ENCODE measurements at places on chromosomes 6 and 20. TPM values are rescaled to one million over a fixed set of nuclear protein-coding genes. Genes with fewer than 3 reads are reported as not detected.
A peak's percentile ranks its signal among the peaks of the same experiment; 100 is the strongest.

CDKAL1 gene
- 14.5 TPM for total RNA-seq

LPIN3 gene
- total RNA-seq, result 21.0 TPM

TRIM31 gene
- not detected for total RNA-seq

ADTRP gene
- not detected for total RNA-seq

PACRG gene
- total RNA-seq, result 0.59 TPM

COX4I2 gene
- not detected for total RNA-seq

DNA sequence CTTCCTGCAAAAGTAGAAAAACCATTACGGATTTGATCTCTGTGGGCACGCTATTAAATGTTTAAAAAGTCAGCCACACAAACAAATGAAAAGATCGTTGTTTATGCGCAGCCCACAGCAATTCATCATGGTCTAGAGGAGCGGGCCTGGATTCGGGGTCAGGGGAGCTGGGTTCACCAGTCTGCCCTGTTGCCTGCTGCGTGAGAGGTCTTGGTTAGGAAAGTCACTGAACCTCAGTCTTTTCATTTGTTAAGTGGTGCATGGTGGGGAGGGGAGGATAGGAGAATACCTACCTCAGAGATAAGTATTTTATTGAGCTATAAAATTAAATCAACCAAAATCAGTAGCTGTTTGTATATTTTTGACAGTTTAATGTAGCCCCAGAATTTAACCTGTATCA lies 47.3 kb upstream of the FYN start:
- H3K36me3 ChIP-seq, result no peaks in the 10 kb centered on the region
- DNase-seq, result no peak
- H3K4me1 ChIP-seq, result no peaks in the 10 kb centered on the region
- no peak overlapping the region for H3K4me3 ChIP-seq

DNA sequence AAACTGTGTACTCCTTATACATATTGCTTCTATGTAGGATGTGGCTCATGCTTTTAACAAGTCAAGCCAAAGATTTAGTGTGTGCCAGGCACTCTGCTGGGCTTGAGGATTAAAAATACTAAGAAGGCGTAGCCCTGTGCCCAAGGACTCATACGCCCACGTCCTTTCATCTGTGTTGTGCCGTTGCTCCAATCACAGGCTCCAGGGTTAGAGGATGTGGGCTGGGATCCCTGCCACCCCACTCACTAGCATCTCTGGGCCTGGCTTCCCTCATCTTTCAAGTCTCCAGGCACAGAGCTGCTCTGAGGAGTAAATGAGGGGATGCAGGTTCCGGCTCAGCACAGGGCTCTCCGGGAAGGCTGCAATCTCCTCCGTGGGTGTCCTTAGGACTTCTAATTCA lies 214.2 kb downstream of the SYNDIG1 start:
- no peaks in the 10 kb centered on the region for H3K27me3 ChIP-seq
- H3K4me3 ChIP-seq, result no peak overlapping the region
- H3K36me3 ChIP-seq, result no peaks in the 10 kb centered on the region
- H3K27ac ChIP-seq, result no peak overlapping the region
- DNase-seq, result no peak
- H3K4me1 ChIP-seq, result no peaks in the 10 kb centered on the region

GRCh38 chr20:21832442-21833385 lies 127.2 kb downstream of the PAX1 start:
- no peak overlapping the region for H3K27ac ChIP-seq
- no peak overlapping the region for H3K4me3 ChIP-seq
- no peak for DNase-seq
- H3K4me1 ChIP-seq, result no peaks in the 10 kb centered on the region
- no peaks in the 10 kb centered on the region for H3K36me3 ChIP-seq

DNA sequence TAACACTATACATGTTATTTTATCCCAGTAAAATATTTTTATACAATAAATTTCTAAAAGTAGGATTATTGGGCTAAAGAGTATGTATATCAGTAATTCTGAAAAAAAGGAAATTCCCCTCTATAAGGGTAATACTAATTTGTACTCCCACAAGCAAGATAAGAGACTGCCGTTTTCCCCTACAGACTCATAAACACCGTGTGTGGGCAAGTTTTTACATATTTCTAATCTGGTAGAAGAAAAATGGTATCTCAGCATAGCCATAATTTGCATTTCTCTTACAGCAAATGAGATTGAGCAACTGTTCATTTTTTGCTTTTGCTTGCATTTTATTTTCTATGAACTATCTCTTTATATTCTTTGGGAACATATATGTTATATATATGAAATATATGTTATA lies 26.0 kb upstream of the MYMX start:
- H3K4me3 ChIP-seq, result no peak overlapping the region
- H3K36me3 ChIP-seq, result no peaks in the 10 kb centered on the region
- H3K4me1 ChIP-seq, result no peaks in the 10 kb centered on the region
- DNase-seq, result no peak
- no peak overlapping the region for H3K27ac ChIP-seq

DNA sequence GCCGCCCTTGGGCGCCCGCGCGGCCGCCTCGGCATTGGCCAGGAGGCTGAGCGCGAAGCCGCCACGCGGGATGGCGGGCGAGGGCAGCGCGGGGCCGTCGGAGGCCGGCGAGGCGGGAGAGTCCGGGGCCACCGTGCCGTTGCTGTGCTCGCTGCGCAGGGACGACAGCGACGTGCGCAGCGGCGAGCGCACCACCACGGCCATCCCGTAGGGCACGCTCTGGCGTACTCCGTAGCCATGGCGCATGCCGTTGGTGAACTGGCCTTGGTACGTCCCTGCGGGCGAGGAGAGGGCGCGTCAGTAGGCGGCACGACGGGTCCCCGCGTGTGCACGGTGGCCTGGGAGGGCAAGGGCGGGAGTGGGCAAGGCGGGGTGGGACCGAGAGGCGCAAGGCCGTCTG lies 26.9 kb downstream of the JPH2 start:
- peaks cover 8% of the 10 kb centered on the region for H3K27me3 ChIP-seq
- no peak overlapping the region for H3K4me3 ChIP-seq
- no peaks in the 10 kb centered on the region for H3K4me1 ChIP-seq
- no peaks in the 10 kb centered on the region for H3K36me3 ChIP-seq
- no peak overlapping the region for H3K27ac ChIP-seq
- no peak for DNase-seq

DNA sequence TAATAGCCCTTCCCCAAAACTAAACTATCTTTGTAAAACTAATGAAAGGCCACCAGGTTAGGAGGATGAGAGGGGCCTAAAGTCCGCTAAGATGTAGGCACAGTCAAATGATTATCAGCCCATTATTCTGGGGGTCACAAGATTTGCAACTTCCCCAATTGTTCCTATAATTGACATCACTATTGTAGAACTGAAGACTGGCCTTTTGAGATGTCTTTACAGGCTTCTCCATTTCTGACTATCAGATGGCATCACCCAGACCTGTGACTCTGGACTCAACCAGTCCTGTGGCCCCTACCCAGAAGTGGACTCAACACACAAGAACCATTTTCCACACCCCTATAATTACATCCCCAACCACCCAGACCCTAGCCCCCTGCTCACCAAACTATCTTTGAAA lies 61.5 kb upstream of the MAP7 start:
- no peaks in the 10 kb centered on the region for H3K27me3 ChIP-seq
- no peak for DNase-seq
- H3K27ac ChIP-seq, result peak overlapping the region; percentile 5
- H3K36me3 ChIP-seq, result no peaks in the 10 kb centered on the region
- peaks cover 34% of the 10 kb centered on the region for H3K4me1 ChIP-seq

DNA sequence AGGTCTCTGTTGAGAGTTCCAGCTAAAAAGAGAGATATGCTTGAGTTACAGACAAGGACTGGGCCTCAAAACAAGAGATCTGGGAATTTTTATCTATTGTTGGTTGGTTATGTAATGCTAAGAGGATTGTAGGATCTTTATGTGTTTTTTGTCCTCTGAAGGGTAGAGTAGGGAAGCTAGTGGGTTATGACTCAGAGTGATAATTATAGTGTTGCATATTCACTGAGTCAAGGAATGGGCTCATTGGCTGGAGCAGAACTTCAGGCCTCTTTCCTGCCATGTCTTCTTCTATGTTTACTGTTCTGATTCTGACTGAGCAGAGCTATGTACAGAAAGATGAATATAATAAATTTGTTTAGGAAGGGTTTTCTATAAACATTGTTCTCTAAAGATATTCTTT lies 66.1 kb upstream of the NOX3 start:
- no peak overlapping the region for H3K4me3 ChIP-seq
- H3K27ac ChIP-seq, result no peak overlapping the region
- H3K27me3 ChIP-seq, result no peaks in the 10 kb centered on the region

DNA sequence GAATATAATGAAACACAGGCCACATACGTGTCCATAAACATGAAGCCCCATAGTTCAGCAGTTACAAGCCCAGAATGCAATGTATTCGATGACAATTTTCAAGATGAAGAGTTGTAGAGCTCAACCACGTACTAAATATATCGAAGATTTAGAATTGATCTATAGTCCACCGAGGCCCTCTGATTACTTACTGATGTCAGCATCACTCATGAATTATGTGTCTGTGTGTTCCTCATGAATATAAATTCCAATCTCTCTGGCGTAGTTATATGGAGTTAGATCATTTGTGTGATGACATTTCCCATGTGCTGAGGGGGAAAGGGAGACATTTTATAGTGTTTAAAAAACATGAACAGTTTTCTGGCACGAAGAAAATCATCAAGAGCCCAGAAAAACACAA lies 97.5 kb downstream of the PFDN4 start:
- H3K36me3 ChIP-seq, result no peaks in the 10 kb centered on the region
- no peaks in the 10 kb centered on the region for H3K4me1 ChIP-seq
- DNase-seq, result no peak
- no peak overlapping the region for H3K4me3 ChIP-seq

GRCh38 chr6:41201764-41202173 lies 820 bp upstream of the TREML2 start:
- no peak overlapping the region for H3K4me3 ChIP-seq
- DNase-seq, result no peak
- H3K27me3 ChIP-seq, result peaks cover 4% of the 10 kb centered on the region
- no peak overlapping the region for H3K27ac ChIP-seq
- H3K4me1 ChIP-seq, result no peaks in the 10 kb centered on the region
- no peaks in the 10 kb centered on the region for H3K36me3 ChIP-seq

DNA sequence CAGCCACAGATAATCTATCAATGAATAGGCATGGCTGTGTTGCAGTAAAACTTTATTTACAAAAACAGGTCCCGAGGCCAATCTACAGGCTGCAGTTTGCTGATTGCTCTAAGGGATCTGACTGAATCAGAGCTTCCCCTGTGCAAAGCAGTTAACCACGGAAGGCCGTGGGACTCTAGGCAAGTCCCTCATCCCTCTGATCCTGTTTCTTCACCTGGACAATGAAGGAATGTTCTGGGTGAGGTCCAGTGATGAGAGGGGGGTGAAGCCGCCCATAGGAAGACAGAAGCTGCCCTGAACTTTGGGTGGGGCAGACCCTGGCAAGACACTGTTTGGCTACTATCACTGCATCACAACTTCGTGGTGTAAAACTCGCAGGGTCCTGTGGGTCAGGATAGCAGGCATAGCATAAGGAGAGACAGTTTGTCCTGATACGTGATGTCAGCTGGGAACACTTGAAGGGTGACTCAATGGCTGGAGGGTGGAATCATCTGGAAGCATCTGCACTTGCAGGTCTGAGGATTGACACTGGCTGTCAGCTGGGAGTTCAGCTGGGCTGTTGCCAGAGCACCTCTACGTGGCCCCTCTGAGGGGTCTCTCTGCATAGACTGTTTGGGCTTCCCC lies 33.3 kb upstream of the TGM2 start:
- H3K4me1 ChIP-seq, result peaks cover 3% of the 10 kb centered on the region
- no peaks in the 10 kb centered on the region for H3K36me3 ChIP-seq
- no peaks in the 10 kb centered on the region for H3K27me3 ChIP-seq
- H3K4me3 ChIP-seq, result no peak overlapping the region
- DNase-seq, result no peak

DNA sequence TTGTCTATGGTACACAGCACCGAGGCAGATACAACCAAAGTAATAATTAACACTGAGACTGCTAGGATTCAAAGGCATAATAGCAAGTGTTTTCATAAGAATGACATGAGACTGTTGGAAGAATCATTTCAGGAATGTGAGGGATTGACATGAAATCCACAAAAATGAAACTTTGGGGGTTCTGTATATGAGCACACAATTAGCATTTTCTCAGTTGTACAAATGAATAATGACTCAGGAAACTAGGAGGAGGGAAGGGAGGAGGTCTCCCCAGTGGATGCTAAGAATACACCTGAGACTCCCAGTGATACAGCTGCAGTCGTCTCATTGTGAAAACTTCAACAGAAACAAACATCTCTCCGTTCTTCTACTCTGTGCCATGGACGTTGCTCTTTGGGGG lies 428.4 kb upstream of the PLCB4 start:
- no peak overlapping the region for H3K4me3 ChIP-seq
- no peak for DNase-seq
- no peak overlapping the region for H3K27ac ChIP-seq
- no peaks in the 10 kb centered on the region for H3K36me3 ChIP-seq
- no peaks in the 10 kb centered on the region for H3K4me1 ChIP-seq

GRCh38 chr6:8086755-8087306 lies 15.5 kb downstream of the EEF1E1 start:
- no peak overlapping the region for H3K4me3 ChIP-seq
- peak overlapping the region; percentile 86 for H3K27ac ChIP-seq
- no peak for DNase-seq
- H3K4me1 ChIP-seq, result peaks cover 52% of the 10 kb centered on the region
- peaks cover 21% of the 10 kb centered on the region for H3K36me3 ChIP-seq

DNA sequence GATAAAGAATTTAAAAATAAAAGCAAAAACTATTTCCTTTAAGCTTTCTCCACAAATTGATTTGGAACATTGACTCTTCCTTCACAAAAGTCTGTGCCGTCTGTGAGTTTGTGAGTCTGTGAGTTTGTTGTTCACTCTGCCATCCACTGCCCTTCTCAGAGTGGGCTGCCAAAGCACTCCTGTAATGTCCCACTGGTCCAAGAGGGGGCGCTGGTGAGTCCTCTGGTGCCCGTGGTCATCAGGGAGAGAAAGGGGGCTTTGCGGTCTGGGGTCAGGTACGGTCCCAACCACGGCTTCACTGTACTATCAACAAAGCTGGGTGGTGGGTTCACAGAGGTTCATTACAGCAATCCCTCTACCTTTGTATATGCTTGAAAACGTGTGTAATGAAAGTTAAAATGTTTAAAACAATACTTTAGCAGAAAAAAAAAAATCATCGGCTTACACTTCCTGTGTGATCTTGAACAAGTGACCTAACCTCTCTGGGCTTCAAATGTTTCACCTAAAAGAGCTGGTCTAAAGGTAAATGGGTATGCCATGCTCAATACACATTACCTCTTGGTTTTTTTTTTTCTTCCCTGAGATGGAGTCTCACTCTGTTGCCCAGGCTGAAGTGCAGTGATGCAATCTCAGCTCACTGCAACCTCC lies 5.6 kb upstream of the ANKRD60 start:
- no peak overlapping the region for H3K27ac ChIP-seq
- peaks cover 6% of the 10 kb centered on the region for H3K4me1 ChIP-seq
- no peak overlapping the region for H3K4me3 ChIP-seq
- H3K36me3 ChIP-seq, result no peaks in the 10 kb centered on the region
- no peaks in the 10 kb centered on the region for H3K27me3 ChIP-seq

GRCh38 chr6:45813943-45814342 lies 201.7 kb downstream of the CLIC5 start:
- H3K27ac ChIP-seq, result no peak overlapping the region
- H3K4me1 ChIP-seq, result no peaks in the 10 kb centered on the region
- H3K36me3 ChIP-seq, result no peaks in the 10 kb centered on the region
- peaks cover 13% of the 10 kb centered on the region for H3K27me3 ChIP-seq
